ENCODE measurements at places on chromosomes 6 and 20.

DNA sequence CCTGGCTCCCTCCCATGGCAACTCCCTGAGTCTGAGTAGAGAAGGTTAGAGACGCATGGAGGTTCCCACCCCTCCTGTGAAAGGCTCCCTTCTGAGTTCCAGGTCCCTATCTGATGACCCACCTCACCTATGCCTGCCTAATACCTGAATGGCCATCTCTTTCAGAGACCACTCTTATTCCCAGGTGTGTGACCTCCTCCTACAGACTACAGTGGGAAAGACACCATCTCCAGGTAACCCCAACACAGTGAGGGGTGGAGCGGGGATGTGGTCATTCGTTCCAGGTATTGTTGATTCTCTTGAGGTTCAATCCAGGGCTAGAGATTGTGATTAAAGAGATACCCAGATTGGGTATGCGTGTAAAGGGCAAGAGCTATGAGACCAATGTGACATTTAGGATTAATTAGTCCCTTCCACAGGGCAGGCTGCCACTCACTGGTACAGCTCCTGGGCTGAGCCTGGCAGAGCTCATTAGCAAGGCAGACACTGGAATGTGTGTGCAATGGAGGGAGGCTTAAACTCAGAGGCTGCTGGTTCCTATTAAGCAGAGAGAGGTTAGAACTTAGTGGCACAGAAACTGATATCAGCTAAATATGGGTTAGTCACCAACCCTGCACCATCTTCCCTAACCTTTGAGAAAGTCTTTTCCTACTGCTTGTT lies 46.5 kb upstream of the IER3 start:
- no peak for DNase-seq

DNA sequence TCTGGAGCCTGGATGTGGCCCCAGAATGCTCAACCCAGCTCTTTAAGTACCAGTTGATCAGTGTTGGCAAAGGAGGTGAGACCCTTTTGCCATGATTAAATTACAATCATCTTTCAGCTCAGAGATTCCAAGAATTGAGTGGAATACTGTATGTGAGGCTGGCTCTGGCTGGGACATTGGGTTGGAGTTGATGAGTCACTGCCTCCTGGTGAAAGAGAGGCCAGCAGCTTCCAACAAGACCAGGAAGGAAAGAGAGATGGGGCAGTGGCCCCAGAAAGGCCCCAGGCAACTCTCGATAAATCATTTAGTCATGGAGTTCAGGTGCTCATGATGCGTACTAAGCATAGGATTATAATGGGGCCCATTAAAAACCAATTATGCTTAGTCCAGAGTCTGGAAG lies 2.1 kb downstream of the TGM6 start:
- DNase-seq = no peak

DNA sequence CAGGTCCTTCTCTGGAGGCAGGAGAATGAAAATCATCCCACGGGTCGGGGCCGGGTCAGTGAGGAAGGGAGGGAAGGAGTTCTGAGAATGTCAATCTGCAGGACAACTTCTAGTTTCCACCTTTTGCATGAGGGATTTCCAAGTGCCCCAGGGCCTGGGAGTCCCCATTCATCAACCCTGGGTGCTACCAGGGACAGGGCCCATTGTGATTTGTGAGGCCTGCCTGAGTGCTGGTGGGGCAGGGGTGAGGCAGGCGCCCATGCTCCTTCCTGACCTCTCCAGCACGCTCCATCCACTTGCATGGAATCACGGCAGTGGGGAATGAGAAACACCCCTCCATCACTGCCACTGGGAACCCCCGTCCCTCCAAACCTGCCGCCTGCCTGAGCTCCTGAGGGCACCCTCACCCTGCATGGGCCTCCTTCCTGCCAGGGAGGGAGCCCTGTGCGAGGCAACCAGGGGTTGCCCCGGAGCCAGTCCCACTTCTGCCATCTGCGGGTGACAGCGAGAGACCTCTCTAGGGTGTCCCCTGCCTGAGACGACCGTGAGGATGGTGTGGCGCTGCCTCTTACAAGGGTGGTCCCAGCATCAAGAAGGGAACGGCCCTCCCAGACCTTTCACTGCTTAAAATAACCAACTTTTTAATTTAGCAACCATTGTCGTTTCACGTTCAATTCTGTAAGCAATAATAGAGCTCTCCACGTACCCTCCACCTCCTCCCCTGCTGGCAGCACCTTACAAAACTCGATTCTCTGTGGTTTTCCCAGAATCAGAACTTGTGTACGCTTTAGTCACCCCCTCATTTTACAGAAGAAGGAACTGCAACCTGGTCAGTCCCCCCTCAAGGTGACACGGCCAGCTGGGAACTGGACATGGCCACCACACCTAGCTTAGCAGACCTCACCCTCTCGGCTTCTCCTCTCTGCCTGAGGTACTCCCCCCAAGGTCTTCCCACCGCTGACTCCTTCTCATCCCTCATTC lies 28.6 kb downstream of the PMEPA1 start:
- DNase-seq = no peak

- no peak for DNase-seq
Observed at GRCh38 chr6:134132494-134133141, 80.2 kb upstream of the SLC2A12 start.

DNA sequence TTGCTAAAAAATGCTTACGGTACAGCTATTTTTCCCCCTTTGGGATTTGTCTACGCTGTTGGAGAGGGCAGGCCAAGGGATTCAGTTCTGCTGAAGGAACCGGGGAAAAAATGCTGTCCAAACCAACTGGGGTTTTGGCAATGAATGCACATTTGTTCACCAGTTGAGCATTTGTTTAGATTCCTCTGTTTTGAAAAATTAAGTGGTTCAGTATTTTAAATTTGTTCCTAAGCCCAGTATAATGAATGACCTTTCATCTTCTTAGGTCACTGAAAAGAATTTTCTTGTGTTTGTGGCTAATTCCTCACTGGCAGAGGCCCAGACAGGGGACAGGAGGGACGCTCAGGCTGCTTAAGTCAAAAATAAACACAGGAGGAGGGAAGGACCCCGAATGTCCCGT lies 10.8 kb upstream of the EYA2 start:
- DNase-seq = no peak
